Naive thymus-derived CD8-positive, alpha-beta T cell (primary cell): ENCODE measurements at places on chromosomes 2 and 18. TPM values are rescaled to one million over a fixed set of nuclear protein-coding genes. Genes with fewer than 3 reads are reported as not detected.

GCKR gene
- total RNA-seq, result not detected

IL1RL1 gene
- total RNA-seq, result not detected

DNA sequence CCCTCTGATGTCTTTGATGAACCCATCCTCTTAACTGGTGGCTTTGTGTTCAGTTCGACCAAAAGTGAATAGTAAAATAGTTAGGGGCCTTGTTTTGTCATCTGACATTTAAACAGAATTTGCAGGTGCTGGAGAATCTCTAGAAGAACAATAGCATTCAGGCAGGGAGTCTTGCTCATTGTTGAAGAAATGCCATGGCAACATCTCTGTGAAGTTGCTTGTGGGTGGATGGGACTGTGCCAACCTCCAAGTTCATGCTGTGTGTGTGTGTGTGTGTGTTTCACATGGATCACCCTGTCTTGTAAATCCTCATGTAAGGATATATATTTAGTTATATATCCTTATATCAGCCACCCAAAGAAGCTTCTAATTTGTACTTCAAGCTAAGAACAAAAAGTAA is 66.7 kb downstream of the SKA1 start:
- DNase-seq, result no peak

GRCh38 chr2:75340560-75340959 is 141.2 kb upstream of the TACR1 start:
- DNase-seq, result no peak

FBLN7 gene
- 9.8 TPM for total RNA-seq

RNF152 gene
- total RNA-seq, result 0.19 TPM

- no peak for DNase-seq
Observed at GRCh38 chr2:19543663-19544383, 185.4 kb upstream of the OSR1 start.

IFT172 gene
- total RNA-seq, result 40.6 TPM

HOXD12 gene
- not detected for total RNA-seq

- no peak for DNase-seq
Observed at GRCh38 chr2:240840435-240841060, 20.5 kb upstream of the KIF1A start.

MPP4 gene
- not detected for total RNA-seq

GRCh38 chr2:102005989-102006885 is 14.5 kb downstream of the IL1R2 start:
- peak; percentile 29 for DNase-seq

GRCh38 chr2:85516653-85517389 is 22.1 kb upstream of the MAT2A start:
- DNase-seq, result no peak

NUP35 gene
- total RNA-seq, result 20.7 TPM

DNA sequence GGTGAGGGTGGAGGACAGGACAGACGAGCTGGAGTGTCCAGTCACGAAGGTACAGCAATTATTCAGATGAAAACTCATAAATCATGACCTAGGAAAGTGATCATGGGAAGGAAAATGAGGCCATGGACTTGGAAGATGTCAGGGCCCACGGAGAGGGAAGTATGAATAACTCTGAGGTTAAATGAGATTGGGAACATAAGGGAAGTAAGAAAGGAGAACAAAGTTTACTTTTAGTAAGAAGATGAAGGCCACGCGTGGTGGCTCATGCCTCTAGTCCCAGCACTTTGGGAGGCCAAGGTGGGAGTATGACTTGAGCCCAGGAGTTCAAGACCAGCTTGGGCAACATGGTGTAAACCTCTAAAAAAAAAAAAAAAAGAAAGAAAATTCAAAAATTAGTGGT is 56.2 kb downstream of the AQP4 start:
- no peak for DNase-seq

UGGT1 gene
- total RNA-seq, result 52.0 TPM

GRCh38 chr2:18047213-18047611 is 168.7 kb downstream of the KCNS3 start:
- DNase-seq, result no peak

- DNase-seq, result no peak
Observed at GRCh38 chr2:32962690-32963089, 15.9 kb downstream of the LTBP1 start.

DNA sequence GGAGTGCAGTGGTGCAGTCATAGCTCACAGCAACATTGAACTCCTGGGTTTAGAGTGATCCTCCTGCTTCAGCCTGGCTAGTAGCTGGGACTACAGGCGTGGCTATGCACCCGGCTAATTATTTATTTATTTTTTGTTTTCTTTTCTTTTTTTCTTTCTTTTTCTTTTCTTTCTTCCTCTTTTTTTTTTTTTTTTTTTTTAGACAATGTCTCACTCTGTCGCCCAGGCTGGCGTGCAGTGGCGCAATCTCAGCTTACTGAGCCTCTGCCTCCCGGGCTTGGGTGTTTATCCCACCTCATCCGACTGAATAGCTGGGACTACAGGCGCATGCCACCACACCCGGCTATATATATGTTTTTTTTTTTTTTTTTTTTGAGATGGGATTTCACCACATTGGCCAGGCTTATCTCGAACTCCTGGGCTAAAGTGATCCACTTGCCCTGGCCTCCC is 1.4 kb upstream of the ANXA4 start:
- no peak for DNase-seq

GRCh38 chr2:61193670-61194561 is 31.9 kb downstream of the C2orf74 start:
- DNase-seq, result no peak

CD226 gene
- total RNA-seq, result 24.6 TPM

- no peak for DNase-seq
Observed at GRCh38 chr2:180334514-180334913, 327.4 kb upstream of the CWC22 start.

DNA sequence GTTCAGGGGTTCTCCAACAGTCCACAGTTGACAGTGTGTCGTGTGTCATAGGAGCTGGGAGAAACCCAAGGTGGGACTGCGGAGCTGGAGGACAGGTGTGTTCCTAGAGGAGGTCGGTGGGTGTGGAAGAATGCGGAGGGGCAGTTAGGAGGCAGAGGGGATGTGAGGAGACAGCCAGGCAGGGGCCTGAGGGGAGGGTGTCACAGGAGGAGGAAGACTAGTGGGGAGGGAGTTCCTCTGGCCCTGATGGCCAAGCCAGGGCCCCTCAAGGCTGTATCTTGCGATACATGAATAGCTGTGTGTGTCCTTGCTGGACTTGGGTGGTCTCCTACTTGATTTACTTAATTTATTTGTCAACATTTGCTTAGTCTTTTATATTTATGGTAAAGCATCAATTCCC is 519.6 kb upstream of the HS6ST1 start:
- DNase-seq, result no peak

FNDC4 gene
- not detected for total RNA-seq

DNA sequence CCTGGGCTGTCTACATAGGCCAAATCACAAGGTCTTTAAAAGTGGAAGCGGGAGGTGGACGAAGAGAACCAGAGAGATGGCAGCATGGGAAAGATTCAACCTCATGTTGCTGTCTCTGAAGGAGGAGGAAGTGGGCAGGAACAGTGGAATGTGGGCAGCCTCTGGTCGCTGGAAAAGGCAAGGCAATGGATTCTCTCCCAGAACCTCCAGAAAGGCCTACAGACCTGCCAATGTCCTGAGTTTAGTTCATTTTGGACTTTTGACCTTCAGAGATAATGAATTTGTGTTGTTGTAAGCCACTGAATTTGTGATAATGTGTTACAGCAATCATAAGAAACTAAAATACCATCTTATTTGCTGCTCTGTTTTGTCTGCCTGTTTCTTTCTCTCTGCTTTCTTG is 122.5 kb downstream of the RNF152 start:
- DNase-seq, result no peak

DNA sequence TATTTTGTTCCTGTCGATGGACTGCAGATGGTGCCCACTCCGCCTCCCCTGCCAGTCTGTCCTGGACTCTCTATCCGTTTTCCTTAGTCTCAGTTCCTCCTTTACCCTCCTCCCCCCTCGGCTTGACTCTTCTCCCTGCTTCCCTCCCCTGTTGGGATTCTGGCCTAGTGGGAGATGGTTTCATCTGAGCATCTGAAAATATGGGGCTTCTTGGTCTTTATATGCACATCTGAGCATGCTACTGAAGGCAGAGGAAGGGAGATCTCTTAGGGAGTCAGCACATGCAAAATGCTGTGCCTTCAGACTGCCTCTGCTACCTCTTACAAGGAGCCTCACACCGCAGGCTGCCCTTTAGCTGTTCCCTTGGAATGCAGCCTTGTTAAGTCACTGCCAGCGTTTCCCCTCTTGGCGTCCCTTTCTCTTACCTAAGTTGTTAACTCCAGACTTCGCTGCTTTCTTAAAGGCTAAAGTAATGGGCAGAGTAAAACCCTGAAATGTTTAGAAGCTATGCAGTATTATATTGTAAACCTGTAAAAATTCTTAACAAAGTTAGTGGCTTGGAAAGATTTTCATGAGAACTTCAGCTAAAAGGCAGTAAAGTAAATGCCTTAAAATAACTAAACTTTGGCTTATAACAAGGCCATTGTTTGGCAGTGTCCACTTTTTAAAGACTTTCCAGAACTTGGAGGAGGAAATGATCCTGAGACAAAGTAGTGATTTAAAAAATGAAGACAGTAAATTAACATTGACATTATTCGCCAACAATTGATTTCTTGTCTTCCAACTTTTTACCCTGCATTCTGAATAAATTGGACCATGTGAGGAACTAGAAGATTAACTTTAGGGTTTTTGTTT is 49.8 kb downstream of the LDLRAD4 start:
- no peak for DNase-seq

- no peak for DNase-seq
Observed at GRCh38 chr18:5444847-5445246, 99.0 kb downstream of the EPB41L3 start.
